ENCODE measurements at places on chromosomes 12 and 14. TPM values are rescaled to one million over a fixed set of nuclear protein-coding genes. Genes with fewer than 3 reads are reported as not detected.

FOXN3 gene
- polyA plus RNA-seq, result 70.1 TPM

DNA sequence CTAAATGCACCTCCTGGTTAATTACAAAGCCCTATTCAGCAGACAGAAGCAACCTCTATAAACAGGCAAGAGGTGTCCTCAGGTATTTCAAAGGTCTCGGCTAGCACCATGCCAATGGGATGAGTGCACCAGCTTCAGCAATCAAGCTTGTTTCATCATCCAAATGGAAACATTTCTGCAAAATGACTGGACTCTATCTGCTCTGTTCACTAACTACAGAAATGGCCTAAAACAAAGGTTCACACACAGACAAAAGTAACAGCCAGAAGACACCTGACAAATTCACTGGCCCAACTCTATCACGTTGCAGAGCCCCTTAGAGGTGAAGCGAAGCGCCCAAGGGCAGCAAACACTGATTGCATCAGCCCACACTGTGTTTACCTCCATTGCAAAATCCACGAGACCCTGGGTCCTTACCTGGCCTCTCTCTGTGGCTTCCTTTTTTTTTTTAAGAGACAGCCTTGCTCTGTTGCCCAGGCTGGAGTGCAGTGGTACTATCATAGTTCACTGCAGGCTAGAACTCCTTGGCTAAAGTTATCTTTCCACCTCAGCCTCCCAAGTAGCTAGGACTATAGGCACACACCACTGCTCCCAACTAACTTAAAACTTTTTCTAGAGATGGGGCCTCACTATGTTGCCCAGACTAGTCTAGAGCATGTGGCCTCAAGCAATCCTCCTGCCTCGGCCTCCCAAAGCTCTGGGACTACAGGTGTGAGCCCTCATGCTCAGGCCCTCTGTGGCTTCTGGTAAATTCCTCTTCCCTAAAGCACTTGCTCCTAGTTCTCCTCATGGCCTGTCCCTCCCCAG lies 8.5 kb upstream of the SYNE3 start:
- DNase-seq, result no peak

DNA sequence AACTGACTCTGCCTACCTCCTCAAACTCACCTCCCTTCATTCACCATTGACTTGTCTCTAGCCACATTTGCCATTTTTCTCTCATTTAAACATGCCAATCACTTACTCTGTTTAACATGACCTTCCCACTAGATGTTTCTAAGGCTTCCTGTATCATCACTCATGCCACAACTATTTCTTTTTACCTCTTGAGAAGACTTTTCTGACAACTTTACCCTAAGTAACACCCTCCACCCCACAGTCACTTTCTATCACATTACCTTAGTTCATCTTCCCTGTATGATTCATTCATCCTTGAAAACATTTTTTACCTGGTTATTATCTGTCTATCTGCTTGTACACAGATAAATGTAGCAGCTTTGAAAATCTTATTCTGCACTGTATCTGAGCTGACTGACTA lies 19.4 kb downstream of the PLCZ1 start:
- no peak for DNase-seq

DNA sequence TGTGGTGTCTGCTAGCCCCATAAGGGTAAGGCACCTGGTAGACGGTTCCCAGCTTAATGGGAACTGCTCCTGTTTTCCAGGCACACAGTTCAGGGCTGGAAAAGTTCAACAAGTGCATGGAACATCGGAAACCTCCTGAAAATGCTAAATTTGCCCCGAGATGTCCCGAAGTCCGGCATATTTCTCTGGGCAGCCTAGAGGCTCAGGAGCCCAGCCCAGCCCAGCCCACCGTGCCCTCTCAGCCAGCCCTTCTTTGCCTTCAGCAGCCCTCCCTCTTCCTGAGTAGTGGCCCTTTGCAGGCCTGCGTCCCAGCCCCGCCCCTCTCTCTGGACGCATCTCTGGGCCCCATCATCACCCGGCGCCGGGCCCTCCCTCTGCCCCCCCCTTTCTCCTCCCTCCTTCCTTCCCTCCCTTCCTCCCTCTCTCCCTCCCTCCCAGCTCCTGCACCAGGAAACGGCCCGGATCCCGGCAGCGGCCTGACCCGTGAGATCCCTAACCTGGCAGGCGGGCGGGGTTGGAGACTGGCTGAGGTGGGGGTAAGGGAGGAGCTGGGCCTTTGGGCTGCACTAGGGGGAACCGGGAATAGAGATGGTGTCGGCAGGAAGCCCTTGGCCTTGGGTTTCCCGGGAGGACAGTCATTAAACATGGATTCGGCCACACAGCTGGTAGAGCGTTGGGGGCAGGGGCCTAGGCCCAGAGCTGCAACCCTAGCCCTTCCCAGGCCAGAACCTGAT lies at the start of gene BCL2L2:
Gene BCL2L2, plus strand, starts transcription at position 422 of the 734 bp plus-strand sequence. CDS start 935 bp downstream, outside the sequence.
- DNase-seq, result no peak

HNF1A gene
- polyA plus RNA-seq, result not detected

DNA sequence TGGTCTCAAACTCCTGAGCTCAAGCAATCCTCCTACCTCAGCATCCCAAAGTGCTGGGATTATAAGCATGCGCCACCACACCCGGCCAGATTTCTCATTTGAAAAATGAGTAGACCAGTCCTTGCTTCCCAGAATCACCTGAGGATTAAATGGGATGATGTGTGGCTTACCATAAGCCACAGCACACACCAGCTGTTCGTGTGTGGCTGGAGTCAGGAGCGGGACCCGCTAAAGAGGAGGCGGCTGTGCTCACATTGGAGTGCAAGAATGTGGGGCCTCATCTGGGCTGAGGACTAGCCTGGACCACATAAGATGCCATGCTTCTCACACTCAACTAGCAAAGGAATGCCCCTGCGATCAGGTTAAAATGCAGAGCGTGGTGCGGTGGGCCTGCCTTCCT lies 6.7 kb upstream of the ALDH2 start:
- DNase-seq, result no peak

- DNase-seq, result no peak
These were observed 60.5 kb downstream of the SLC38A1 start for GRCh38 chr12:46208370-46208769.

CLEC6A gene
- polyA plus RNA-seq, result not detected

C12orf56 gene
- polyA plus RNA-seq, result 1.2 TPM

RFLNA gene
- 6.1 TPM for polyA plus RNA-seq

GRCh38 chr14:66601932-66602578 lies 94.1 kb downstream of the GPHN start:
- DNase-seq, result no peak

ARHGAP9 gene
- polyA plus RNA-seq, result 4.2 TPM

DNA sequence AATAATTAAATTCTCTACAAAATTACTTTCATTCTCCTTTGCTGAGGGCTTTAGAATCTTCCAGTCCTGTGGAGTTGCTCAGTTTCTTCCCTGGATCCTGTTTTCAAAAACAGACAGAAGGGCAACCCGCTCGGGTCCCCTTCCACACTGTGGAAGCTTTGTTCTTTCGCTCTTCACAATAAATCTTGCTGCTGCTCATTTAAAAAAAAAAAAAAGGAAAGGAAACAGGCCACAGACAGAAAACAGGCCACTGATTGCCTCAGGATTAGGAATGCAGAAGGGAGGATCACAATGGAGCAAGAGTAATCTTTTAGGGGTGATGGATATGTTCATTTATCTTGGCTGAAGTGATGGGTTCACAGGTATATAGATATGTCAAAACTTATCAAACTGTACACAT lies 29.5 kb upstream of the HIGD1C start:
- no peak for DNase-seq

DNA sequence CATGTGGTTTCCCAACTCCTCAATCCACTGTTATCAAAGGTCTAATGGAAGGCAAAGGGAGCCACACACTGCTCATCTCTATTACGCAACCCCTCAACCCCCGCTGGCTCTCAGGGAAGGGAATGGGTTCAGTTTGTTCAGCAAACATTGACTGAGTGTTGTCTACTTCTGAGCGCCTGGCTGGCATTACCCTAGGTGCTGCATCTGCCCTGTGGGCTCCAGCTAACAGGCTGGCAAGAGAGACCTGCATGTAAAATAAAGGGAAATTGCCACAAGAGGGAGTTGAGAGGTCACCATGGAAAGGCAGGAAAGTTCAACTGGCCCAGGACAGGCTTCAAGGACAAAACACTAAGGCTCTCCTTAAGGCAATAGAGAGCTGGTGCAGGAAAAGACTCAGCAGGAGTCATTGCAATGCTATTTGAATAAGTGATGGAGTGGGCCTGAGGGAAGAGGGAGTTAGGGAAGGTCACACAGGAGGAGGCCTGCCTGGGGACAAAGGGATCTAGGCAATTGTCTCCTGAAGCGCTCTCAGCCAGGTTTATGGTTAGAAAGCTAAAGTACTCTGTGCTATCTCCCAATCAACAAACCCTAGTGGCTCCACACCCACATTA lies 5.5 kb upstream of the ZNF740 start:
- DNase-seq, result no peak

DNA sequence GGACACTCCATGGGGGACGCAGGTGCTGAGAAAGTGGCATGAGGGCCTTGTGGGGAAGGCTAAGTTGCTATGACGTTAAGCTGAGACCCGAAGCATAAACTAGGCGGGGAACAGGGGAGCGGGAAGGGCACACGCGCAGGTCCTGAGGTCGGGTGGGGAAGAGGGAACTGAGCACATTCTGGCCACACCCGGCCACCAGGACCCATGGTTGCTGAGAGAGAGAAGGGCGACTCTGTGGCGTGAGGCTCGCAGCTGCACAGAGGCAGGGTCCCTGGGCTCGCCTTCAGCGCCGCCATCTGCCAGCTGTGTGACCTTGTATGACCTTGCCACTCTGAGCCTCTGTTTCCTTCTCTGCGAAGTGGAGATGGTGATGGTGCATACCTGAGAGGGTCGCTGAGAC lies 182.5 kb downstream of the PHETA1 start:
- no peak for DNase-seq

TMEM132C gene
- 1.7 TPM for polyA plus RNA-seq

VPS29 gene
- polyA plus RNA-seq, result 129 TPM

SPIC gene
- not detected for polyA plus RNA-seq

PLEKHD1 gene
- polyA plus RNA-seq, result 0.68 TPM

DNA sequence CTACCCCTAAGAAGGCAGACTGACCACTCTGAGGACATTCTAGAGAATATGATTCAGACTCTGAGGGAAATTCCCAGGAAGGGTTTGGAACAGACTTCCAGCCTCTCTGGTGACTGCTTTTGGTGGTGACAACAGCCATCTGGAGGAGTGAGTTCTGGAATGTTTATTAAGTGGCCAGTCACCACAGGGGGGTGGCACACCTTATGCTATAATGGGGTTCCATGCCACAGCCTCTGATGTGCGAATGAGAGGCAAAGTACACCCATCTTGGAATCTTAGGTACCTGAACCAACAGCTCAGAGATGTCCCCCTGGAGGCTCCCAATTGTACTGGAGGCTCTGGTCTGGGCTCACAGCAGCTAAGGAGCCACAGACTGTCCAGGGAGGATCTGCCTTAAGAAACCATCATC lies 9.5 kb upstream of the TINF2 start:
- no peak for DNase-seq

- DNase-seq, result no peak
These were observed 212.9 kb downstream of the PAX9 start for GRCh38 chr14:36874396-36875138.

DNA sequence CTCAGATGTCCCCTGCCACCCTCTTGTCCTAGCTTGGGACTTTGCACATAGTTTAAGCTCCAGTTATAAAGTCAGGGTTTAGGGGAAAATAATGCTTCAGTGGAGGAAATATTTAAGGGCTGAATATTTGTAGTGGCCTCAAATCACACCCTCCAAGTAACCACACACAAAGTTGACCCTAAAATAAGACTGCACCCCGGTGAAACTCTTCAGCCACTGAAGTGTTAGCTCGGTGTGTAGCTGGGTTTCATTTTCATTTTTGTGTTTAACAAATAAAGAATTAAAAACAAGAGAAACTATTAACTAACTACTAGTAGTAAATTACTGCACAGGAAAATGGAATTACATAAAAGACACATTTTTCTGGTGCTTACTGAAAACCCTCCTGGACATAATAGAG lies 14.8 kb upstream of the BCL11B start:
- DNase-seq, result no peak

DNA sequence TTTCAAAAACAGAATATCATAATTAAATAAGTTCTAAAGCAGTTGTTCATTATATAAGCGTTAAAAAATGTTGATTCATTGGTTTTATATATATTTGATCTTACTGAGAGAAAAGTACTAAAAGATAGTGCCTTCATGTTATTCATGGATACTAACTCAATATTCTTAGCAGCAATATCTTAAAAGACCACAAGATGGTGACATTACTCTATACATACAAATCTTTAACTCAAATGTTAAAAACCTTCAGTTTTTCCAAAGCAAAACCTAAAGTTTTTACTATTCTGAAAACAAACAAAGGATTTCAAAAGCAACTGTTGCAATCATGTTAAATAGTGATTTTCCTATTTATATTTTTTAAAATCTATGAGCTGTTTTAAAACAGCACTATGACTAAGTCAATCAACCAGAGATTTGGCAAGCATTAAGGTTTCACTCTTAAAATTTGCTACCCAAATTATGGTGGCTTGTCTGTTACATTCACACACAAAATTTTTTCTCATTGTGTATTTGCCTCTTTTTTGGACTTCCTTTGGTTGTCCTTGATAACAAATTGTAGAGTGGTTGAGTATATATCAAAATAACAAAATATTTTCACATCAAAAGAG lies 50.1 kb upstream of the RERGL start:
- DNase-seq, result no peak

GRCh38 chr14:53390008-53390407 lies 236.9 kb upstream of the DDHD1 start:
- DNase-seq, result no peak

SIRT4 gene
- polyA plus RNA-seq, result 4.9 TPM

DNA sequence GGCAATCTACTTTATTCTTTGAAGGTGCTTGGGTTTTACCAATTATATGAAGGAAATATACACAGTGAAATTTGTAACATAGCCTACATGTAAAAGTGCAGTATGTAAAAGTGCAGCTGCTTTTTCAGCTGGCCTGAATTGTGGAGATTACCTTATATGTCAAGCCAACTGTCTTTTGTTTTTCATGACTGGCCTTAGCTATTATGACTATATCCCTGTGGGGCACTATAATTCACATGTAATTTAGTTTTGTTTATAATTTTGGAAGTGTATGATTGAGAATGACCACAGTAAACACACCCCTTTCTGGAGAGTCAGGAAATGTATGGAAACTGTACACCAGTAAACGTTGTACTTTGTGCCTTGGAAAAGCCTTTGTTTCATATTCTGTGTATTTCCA lies 435.0 kb upstream of the STXBP6 start:
- peak; percentile 20 for DNase-seq

GRCh38 chr12:89163918-89164317 lies 188.4 kb downstream of the DUSP6 start:
- no peak for DNase-seq

GZMH gene
- polyA plus RNA-seq, result not detected

DNA sequence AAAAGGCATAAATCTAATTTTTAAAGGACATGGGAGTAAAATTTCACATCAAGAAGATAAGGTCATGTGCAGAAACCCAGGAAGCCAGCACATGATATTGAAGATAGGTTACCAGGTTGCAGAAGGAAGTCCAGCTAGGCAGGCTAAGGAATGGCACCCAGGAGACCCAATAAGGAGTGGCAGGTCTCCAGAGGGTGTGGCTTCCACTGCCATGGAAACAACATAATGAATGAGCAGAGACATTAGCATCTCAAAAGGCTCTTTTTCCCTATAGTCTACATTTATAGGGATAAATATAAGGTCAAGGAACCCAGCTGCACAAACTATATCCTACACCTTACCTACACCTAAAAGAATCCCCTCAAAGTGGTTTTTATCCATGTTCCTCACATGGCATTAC lies 275.9 kb downstream of the RPS29 start:
- DNase-seq, result no peak

- DNase-seq, result no peak
These were observed 421.1 kb downstream of the DPF3 start for GRCh38 chr14:72472845-72473244.

DGKA gene
- 15.0 TPM for polyA plus RNA-seq

All from forelimb muscle (tissue), 1 donor.